Esophagus mucosa (tissue), 1 donor: ENCODE measurements at places on chromosomes 11 and 22. TPM values are rescaled to one million over a fixed set of nuclear protein-coding genes. Genes with fewer than 3 reads are reported as not detected.

GLYAT gene
- not detected for total RNA-seq

NCR3LG1 gene
- 1.4 TPM for total RNA-seq

LRRN4CL gene
- total RNA-seq: 1.1 TPM

MIAT gene
- 1.1 TPM for total RNA-seq

TUT1 gene
- 9.3 TPM for total RNA-seq

ROBO3 gene
- 2.6 TPM for total RNA-seq
